Stimulated activated CD8-positive, alpha-beta memory T cell treated with anti-CD3 and anti-CD28 coated beads, Interleukin-2, amount 100 ng/mL, for 1 hour (primary cell): ENCODE measurements at places on chromosomes 3 and 15.
A peak's percentile ranks its signal among the peaks of the same experiment; 100 is the strongest.

DNA sequence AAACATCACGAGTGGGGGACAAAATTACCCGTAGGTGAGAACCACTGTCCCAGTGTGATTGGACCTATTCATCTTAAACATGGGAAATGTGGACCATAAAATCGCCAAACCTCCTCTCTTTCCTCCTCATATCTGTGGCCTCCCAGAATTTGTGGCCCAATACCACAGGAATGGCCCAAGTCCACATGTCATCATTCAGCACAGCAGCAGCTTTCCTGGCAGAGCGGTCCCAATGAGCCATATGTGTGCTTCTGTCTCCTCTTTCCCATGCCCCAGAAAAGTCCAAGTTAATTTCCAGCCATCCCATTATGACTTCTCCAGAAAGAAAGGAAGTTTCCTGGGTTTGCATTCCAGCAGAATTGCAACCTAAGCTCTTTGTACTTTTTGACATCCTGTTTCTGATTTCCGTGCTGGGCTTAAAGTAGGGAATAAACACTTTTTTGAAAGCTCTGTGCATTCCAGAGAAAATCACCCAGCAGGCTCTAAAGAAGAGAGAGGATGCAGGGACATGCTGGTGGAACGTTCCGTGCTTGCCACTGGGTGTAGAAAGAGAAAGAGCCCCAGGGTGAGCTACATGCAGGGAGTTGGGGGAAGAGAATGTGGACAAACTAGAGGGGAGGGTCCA, 259.4 kb upstream of the PROK2 start:
- no peak for DNase-seq

GRCh38 chr15:51077221-51078153, 17.2 kb downstream of the TNFAIP8L3 start:
- peak; percentile 24 for DNase-seq

DNA sequence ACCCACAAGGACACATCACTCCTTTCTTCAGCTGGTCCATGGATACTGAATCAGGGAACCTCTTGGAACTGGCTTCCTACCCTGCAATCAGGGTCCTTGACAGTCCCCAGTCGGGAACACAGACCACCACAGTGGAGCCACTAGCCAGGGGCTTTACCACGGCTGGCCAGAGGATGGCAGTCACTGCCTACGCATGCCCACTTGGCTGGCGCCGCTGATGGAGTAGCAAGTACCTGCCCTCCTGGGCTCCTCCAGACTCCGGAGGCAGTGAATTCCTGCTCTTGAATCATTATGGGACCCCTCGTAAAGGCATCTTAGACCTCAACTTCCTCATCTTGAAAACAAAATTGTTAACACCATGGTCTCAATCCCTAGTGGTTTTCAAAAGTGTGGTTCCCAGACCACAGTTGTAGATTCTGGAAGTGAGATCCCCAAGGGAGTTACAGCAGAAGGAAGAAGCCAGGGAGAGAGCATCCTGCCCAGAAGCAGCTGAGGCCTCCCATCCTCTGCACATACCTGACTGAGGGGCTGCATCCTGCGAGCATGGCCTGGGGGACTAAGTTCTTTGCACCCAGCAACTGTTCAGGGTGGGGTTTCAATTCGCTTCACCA, 9.1 kb upstream of the SKIC8 start:
- DNase-seq: no peak

DNA sequence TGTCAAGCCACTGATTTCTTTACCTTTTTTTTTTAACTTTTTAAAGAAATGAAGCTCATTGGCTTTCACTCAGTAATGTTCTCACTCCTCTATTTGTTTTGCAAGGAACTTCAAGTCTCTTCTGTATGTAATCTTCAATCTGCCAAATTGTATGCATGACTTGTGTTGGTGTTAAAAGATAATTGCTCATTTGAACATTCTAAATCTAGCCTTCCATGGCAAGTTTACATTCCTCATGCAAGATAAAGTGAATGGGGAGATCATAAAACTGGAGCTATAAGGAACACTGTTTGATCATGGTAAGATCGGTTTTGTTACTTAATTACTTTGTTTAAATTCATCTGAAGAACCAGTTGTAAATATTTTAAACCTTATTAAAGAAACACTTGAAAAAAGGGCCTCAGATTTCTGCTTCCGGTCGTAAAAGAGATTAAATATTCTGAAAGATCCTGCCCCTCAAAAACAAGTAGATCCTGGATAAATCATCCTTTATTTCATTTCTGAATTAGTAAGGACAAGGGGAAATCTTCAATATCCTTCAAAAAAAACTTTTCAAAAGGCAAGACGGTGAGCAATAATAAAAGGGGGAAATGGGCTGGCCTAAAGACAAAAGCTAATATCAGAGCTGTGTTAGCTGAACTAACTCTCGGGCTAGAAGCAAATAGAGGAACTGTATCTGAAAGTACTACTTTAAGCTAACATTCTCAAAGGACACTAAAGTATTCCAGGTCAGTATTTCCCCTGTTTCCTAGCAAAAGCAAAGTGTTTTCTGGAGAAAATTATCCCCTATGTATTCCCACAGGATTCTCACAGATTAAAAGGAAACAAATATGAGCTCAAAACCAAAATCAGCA, 107.0 kb upstream of the ATP11B start:
- no peak for DNase-seq

DNA sequence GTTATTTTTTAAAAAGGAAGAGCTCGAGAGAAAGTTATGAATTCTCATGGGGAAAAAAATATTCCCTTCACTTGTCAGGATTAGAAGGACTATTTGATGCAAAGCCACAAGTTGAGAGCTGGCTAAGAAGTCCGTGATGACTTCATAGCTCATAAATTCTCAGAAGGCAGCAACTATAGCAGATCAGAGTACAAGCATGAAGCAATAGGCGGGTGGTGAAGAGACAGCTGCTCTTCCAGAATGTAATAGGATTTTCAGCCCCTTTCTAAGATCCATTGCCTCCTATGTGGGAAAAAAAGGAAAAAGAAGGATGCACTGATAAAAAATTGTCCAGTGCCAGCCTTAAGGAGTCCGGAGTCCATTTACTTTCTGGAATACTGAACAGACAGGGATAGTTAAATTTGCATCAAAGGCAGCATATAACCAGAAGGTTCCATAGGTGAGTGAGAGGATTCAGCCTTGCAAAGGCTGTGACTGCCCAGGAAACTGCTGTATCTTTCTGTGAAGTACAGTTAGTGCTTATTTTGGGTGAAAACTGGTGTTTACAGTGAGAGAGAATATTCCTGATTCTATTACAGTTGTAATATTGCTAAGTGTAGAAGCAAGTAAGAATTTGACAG, 929.5 kb upstream of the ALCAM start:
- DNase-seq: no peak

GRCh38 chr3:82082796-82083195, 321.4 kb upstream of the GBE1 start:
- DNase-seq: no peak

DNA sequence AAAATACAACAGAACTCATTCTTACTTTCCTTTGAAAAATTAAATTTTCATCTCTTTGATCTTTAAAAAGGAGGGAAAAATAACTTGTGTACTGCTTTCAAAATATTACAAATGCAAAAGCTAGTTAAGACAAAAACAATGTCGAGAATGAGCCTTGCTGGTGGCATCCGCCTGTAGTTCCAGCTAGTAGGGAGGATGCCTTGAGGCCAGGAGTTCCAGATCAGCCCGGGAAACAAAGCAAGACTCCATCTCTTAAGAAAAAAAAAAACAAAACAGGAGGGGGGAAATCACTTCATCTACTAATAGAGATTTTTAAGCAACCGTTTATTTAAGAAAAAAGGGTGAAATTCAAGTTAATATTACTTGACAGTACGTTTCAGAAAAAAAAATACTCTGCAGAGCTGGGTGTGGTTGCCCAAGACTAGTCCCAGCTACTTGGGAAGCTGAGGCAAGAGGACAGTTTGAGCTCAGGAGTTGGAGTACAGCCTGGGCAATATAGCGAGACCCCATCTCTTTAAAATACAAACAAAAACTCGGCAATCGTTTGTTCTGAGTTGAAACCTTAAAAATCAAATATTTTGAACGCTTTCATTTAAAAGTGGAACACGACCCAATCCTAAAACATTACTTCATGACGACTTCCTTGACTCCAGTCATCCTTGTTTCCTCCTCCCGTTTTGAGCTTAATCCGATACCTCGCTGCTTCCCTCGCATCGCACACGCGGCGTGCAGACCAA, 1.2 kb downstream of the KPNA1 start:
- DNase-seq: no peak

- no peak for DNase-seq
Observed at GRCh38 chr15:45417303-45417950, 39.1 kb upstream of the GATM start.

DNA sequence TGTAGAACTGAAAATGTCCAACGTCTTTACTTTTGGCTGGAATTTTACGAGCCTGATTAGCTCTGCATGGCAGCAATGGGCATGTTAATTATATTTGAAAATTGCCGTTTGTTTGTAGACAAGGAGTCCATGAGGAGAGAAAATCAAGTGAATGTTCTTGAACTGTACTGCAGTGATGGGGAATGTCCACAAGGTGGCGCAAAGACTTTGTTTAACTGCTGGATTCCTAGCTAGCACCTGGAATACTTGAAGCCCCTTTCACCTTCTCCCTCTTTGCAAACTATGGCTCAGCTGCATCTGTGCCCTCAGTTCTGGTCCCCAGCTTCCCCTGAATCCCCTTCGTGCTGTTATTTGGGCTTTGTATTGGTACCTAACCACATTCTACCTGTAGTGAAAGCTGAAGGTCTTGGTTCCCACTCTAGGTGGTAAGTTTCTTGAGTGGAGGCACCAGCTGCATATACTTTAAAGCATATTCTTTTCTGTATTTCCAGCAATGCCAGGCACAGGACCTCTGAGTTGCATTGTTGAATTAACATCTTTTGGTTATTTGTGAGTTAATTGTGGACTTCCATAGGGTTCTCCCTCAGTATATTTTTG, 25.3 kb downstream of the EXOG start:
- peak; percentile 31 for DNase-seq

DNA sequence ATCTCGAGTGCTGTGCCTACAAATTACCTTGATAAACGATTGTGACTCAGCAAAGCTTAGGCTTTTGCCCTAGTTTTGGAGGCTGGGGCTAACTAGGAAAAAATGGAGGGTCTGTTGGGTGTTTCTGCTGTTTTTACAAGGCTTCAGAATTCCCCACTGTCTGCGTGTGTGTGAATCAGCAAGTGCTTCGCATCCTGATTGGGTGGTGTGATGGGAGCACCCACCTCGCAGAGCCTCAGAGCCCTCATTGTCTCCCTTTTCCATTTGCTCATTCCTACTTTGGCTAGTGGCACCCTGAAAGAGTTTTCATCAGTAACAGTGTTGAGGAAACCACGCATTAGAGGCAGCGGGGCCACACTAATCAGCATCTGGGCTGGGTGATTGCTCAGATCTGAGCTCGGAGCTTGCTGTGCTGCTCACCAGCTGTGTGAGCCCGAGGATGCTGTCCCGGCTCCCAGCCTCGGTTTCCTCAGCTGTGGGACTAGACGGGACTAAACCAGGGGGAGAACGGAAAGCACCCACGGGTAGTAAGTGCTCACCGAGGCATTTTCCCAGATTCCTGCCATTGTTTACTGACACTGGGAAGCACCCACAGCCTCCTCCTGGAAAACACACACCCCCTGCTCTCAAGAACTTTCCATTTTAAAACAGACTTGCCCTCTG, 40.6 kb downstream of the GOLGA8S start:
- no peak for DNase-seq

DNA sequence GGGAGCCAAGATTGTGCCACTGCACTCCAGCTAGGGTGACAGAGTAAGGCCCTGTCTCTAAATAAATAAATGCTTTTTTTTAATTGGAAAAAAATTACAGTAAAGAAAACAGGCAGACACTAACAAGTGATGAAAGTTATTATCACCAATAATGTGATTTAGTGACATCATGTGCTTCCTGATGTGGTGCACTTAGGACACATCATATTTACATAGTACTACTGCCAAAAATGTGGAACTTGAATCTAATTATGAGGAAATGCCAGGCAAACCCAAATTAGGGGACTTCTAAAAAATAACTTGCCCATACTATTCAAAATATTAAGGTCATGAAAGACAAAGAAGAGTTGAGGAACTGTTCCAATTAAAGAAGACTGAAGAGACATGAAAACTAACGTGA, 30.8 kb downstream of the MAP4 start:
- no peak for DNase-seq

DNA sequence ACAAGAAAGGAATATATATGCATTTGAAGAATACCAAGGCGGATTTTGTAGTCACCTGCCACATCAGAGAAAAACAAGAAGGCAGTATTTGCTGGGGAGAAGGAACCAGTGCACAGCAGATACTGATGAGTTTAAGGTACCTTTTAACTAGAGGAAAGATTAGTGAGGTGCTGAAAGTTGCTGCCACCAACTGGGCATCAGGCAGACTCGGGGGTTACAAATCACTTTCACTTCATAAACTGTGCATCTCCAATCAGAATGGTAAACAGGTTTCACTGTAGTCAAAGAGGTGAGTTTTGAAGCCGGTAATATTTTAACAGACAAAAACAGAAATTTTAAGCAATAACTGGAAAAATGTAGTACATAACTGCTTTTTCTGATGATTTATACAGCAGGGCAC, 4.1 kb downstream of the FBN1 start:
- no peak for DNase-seq

DNA sequence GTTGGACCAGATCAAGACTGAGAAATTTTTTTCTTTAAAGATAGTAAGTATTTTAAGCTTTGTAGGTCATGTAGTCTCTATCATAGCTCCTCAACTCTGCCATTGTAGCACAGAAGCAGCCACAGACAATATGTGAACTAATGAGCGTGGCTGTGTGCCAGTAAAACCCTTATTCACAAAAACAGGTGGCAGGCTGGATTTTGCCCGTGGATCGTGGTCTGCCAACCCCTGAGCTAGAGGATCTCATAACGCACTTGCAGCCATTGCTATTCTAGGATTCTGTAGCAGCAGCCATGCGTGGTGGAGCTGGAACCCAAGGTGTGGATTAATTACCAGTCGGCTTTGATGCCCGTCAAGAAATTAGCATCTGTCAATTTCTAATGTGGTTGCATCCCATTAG, 68.7 kb upstream of the PLXNA1 start:
- no peak for DNase-seq

- DNase-seq: no peak
Observed at GRCh38 chr3:114896978-114897377, 250.1 kb downstream of the ZBTB20 start.

- DNase-seq: no peak
Observed at GRCh38 chr15:58434334-58434875, 2.6 kb downstream of the LIPC start.
